ENCODE measurements at places on chromosomes 12 and 14. TPM values are rescaled to one million over a fixed set of nuclear protein-coding genes. Genes with fewer than 3 reads are reported as not detected.

SALL2 gene
- total RNA-seq, result 0.24 TPM

SYNE3 gene
- 104 TPM for total RNA-seq

WNT1 gene
- not detected for total RNA-seq

MEG3 gene
- not detected for total RNA-seq

IFNG-AS1 gene
- 3.2 TPM for total RNA-seq

TAS2R46 gene
- total RNA-seq, result 0.60 TPM

RPS6KA5 gene
- total RNA-seq, result 16.3 TPM

GIT2 gene
- total RNA-seq, result 89.2 TPM

MIPOL1 gene
- total RNA-seq, result not detected

IFI27 gene
- total RNA-seq, result not detected

Data from activated B cell treated with CpG ODN at 0.5 μM for 24 hours (primary cell).